Activated T-cell treated with anti-CD3 and anti-CD28 coated beads, Interleukin-2, amount 50 U/mL, for 4 hours (primary cell): ENCODE measurements at places on chromosomes 1 and 21. TPM values are rescaled to one million over a fixed set of nuclear protein-coding genes. Genes with fewer than 3 reads are reported as not detected.

DNA sequence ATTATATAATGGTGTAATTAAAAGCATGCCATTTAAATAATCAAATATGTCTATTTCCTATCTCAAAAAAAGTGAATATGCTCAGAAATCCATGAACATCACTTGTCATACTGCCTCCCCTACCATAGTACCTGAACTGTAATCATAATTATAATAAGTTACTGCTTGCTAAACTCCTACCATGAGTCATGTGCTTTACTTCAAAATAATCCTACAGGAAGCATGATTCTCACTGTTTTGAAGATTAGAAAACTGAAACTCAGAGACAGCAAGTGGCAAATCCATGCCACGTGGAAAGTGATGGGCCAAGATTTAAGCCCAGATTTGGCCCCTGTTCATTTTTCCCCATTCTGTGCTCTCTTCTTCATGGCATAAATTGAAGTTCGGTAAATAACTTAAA is 5.2 kb downstream of the LRRC7 start:
- no peak for DNase-seq

DNA sequence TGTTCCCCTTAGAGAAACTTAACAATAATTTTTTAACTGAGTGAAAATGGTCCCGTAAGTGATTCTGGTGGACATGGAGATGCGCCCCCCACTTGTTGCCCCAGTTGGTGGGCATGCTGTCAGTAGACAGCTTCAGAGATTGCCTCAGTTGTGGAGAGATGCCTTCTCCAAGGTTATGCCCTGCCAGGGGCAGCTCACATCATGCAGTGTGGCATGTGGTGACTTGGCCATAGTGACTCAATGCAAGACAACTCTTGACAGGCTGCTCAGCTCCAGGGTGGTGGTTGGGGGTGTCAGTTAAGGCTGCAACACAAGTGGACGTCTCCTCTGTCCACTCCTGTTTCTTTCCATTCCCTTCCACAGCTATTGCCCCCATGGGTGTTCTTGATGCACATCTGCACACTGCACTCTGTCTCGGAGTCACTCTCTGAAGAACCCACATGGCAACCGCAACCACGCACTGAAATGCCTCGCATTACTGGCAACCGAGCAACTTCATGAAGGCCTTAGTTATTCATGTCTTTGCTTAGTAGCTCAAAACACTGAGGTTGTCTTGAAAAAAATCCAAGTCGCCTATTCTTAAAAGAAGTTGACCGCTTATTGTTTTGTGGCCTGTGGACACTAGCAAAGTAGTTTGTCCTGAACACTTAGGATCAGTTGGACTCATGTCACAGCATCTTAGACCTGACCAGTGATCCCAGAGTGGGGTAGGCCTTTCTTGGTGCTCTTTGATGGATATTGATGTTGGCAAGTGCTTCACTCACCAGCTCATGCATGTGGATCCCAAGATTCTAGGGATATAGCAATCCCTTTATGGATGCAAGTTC is 54.8 kb upstream of the USP1 start:
- no peak for DNase-seq

- no peak for DNase-seq
These were observed 135.2 kb upstream of the COL11A1 start for GRCh38 chr1:103243481-103243880.

GRCh38 chr1:91763252-91763651 is 122.7 kb downstream of the TGFBR3 start:
- DNase-seq = no peak

GRCh38 chr1:208241512-208241911 is 2.7 kb downstream of the PLXNA2 start:
- DNase-seq = no peak

Gene ZMYND12
- not detected for total RNA-seq

GRCh38 chr21:33950431-33951079 is 35.0 kb upstream of the ATP5PO start:
- DNase-seq = no peak
